ENCODE measurements at places on chromosomes 5 and 9. TPM values are rescaled to one million over a fixed set of nuclear protein-coding genes. Genes with fewer than 3 reads are reported as not detected.

DNA sequence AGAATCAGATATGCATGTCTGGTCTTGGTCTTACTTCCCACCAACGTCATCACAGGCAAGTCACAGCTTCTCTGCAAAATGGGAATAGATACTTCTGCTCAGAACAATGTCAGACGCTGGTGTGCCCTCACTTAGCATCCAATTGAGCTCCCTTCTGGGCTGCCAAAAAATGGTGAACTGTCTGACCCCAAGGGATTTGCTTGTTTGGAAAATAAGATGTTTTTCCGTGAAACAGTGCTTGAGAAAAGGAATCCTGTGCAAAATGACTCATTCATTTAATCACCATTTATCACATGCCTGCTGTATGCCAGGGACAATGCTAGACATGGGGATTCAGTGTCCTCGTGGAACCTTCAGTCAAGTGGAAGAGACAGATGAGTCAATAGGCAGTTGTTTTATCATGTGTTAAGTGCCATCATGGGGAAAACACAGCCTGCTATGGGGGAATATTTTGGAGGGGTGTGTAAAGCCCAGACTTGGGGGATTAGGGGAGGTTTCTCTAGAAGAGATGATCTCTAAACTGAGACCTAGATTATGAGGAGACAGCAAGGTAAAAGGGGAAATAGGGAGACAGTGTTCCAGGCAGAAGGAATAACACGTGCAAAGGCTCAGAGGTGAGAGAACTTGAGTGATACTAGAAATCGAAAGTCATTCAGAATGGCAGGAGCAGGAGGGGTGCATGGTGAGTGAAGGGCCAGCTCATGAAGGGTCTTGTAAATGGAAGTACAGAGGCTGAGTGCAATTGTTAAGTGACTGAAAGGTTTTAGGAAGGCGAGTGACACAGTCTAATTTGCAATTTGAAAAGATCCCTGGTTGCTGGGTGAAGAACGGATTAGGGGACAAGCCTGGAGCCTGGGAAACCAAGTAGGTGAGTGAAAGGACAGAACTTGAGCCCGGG lies 3.9 kb downstream of the NIPAL4 start:
- DNase-seq: no peak

PGM5 gene
- total RNA-seq: 21.7 TPM

DNA sequence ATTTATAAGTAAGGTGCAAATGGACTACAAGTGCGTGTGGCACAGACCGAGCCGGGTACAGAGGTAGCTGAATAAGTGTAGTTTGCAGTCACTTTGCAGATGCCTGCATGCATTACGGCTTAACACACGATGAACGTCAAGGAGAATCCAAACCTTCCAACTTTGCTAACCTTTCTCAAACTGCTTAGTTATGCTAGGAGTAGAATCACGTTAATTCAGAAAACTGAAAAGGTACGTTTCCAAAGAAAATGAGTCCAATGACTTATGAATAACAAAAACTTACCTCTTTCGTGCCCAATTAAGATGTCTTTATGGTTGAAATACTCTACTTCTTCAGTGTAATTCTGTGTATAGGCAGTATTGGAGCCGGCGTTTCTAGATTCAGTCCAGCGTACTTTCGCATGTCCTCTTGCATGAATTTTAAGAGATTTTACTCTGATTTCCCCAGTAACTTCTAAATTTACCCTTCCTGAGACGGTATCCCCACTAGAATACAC lies 539 bp downstream of the ARRDC3 start:
- no peak for DNase-seq

- DNase-seq: no peak
Measured at GRCh38 chr5:17157916-17158529, 59.4 kb upstream of the BASP1 start.

PCDHA9 gene
- total RNA-seq: not detected

GRCh38 chr9:121082075-121082474 lies 7.3 kb downstream of the CNTRL start:
- no peak for DNase-seq

GRCh38 chr9:82679472-82679871 lies 383.5 kb downstream of the RASEF start:
- no peak for DNase-seq

PRUNE2 gene
- total RNA-seq: 17.7 TPM

- peak; percentile 6 for DNase-seq
Measured at GRCh38 chr5:53779541-53779981, 219.1 kb downstream of the NDUFS4 start.

GRCh38 chr9:96386157-96386556 lies 2.6 kb upstream of the SLC35D2 start:
- no peak for DNase-seq

TMEM252 gene
- total RNA-seq: not detected

ADGRD2 gene
- total RNA-seq: not detected

PLCXD3 gene
- 2.4 TPM for total RNA-seq

CORO2A gene
- total RNA-seq: 14.9 TPM

FBLL1 gene
- total RNA-seq: not detected

BSPRY gene
- 17.9 TPM for total RNA-seq

ARSI gene
- total RNA-seq: 7.5 TPM

DNA sequence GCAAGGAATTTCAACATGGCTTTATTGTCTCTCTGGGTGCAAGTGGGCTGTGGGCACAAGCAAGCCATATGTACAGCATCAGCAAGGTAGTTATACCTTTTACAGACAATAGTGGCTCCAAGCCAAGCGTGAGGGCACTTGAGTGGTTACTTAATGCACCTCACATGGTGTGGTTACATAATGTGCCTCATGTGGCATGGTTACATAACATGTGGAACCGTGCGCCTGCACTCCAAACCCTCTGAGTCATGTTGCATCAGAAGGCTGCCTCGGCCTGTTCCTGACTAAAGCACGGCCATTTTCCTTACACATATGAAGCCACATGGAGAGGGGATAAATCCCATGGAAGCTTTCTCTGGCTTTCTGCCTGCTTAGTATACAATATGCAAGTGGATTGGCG lies 150.9 kb downstream of the OSTF1 start:
- DNase-seq: peak; percentile 54

ARL14EPL gene
- total RNA-seq: not detected

GRCh38 chr9:116819116-116819515 lies 132.0 kb downstream of the TRIM32 start:
- no peak for DNase-seq

PFN3 gene
- not detected for total RNA-seq

ANKRD18B gene
- 1.3 TPM for total RNA-seq

- no peak for DNase-seq
Measured at GRCh38 chr5:97840643-97841042, 657.6 kb upstream of the RIOK2 start.

OR1J2 gene
- total RNA-seq: not detected

- no peak for DNase-seq
Measured at GRCh38 chr5:174708476-174709207, 15.7 kb upstream of the MSX2 start.

AGXT2 gene
- total RNA-seq: not detected

- no peak for DNase-seq
Measured at GRCh38 chr5:178429491-178430185, 160.6 kb downstream of the COL23A1 start.

GRCh38 chr9:105401651-105402050 lies 46.2 kb upstream of the FSD1L start:
- no peak for DNase-seq

- no peak for DNase-seq
Measured at GRCh38 chr5:150358261-150359095, 981 bp downstream of the TCOF1 start.

TOPORS gene
- 13.2 TPM for total RNA-seq

- no peak for DNase-seq
Measured at GRCh38 chr9:82673919-82674318, 389.0 kb downstream of the RASEF start.

HSPA9 gene
- 128 TPM for total RNA-seq

NELFB gene
- 49.7 TPM for total RNA-seq

DNA sequence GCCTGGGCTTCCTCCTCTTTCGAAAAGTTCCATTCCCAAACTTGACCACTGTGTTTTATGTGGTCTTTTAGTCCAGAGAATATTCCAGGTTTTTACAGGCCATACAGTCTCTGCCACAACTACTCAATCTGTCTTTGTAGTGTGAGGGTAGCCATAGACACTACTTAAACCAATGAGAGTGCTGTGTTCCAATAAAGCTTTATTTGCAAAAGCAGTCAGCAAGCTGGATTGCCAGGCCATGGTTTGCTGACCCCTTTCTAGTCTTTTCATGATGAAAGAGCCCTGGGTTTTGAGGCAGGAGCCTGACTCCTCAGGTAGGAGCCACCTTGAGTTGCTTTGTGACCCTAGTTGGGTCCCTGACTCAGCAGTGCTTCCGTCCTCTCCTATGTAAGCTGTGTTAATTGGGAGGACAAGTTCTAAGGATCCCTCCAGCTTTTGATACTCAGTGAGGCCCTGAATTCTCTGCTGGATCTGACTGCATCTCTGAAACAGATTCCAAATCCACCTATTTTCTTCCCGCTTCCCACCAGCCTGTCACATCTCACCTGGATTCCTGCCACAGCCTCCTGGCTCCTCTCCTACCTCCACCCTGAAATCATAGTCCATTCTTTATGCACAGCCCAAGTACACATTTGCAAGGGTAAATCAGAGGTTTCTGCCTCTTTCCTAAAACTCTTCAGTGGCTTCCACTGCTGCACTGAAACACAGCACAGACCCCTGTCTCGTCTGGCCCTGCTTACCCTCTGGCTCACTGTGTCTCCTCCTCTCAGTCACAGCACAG lies 13.5 kb downstream of the GALNT10 start:
- DNase-seq: no peak

Measured in left lung (tissue), 14 donors.